ENCODE measurements at places on chromosomes 4 and X. TPM values are rescaled to one million over a fixed set of nuclear protein-coding genes. Genes with fewer than 3 reads are reported as not detected.

CTAG1A gene
- polyA plus RNA-seq, result not detected

CT45A10 gene
- polyA plus RNA-seq, result not detected

CYTL1 gene
- 5.8 TPM for polyA plus RNA-seq

GDPD2 gene
- polyA plus RNA-seq, result not detected

NPFFR2 gene
- not detected for polyA plus RNA-seq

SHROOM3 gene
- polyA plus RNA-seq, result 10.8 TPM

PDK3 gene
- polyA plus RNA-seq, result 2.3 TPM

SHROOM4 gene
- 1.0 TPM for polyA plus RNA-seq

C4orf36 gene
- polyA plus RNA-seq, result 0.41 TPM

MAGEA8 gene
- not detected for polyA plus RNA-seq

GSX2 gene
- not detected for polyA plus RNA-seq

XAGE1A gene
- not detected for polyA plus RNA-seq

GRCh38 chrX:98331407-98331806 lies 1447.7 kb downstream of the RPA4 start:
- H3K4me3 ChIP-seq, result no peak overlapping the region
- no peaks in the 10 kb centered on the region for H3K27me3 ChIP-seq
- H3K4me1 ChIP-seq, result no peaks in the 10 kb centered on the region

DNA sequence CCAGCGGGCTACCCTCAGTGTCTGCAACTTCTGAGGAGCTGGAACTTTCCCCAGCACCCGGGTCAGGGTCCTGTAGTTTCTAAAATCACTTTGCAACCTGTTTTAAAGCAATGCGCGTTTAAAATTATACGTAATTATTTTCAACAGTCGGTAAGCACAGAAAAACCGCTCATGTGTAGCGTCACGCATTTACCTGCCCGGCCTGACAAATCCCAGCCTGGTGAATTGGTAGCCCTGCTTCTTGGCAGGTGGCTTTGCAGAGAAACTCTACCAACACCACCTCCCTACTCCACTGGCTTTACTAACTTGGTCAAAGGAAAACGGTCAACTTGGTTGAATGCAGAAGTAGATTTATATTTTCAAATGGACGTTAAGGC lies 640 bp downstream of the BANK1 start:
- no peak for DNase-seq
- no peaks in the 10 kb centered on the region for H3K36me3 ChIP-seq
- H3K27ac ChIP-seq, result no peak overlapping the region
- H3K4me1 ChIP-seq, result no peaks in the 10 kb centered on the region
- H3K27me3 ChIP-seq, result peaks cover 4% of the 10 kb centered on the region

GRCh38 chr4:31458813-31459212 lies 738.6 kb downstream of the PCDH7 start:
- H3K4me1 ChIP-seq, result no peaks in the 10 kb centered on the region
- no peaks in the 10 kb centered on the region for H3K27me3 ChIP-seq
- H3K36me3 ChIP-seq, result no peaks in the 10 kb centered on the region
- H3K27ac ChIP-seq, result no peak overlapping the region

DNA sequence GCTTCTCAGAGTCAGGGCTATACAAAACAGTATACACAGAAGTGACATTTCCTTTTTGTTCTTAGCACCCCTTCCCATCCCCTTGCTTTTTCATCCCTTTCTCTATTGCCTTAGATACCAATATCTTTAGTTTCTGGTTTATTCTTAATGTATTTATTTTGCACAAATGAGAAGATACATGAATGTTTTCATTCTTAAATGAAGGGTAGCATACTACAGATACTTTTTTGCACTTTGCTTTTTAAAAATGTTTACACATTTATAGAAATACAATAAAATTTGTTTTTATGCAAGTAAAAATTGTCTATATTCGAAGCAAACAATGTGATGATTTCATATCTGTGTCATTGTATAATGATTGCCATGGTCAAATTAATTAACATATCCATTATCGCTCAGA lies 33.1 kb downstream of the TSPAN7 start:
- no peaks in the 10 kb centered on the region for H3K36me3 ChIP-seq
- no peaks in the 10 kb centered on the region for H3K27me3 ChIP-seq
- no peak for DNase-seq
- no peak overlapping the region for H3K27ac ChIP-seq
- no peaks in the 10 kb centered on the region for H3K4me1 ChIP-seq

GRCh38 chr4:145099653-145100052 lies 1.5 kb downstream of the ABCE1 start:
- peak; percentile 5 for DNase-seq
- peak overlapping the region; percentile 60 for H3K4me3 ChIP-seq
- H3K36me3 ChIP-seq, result peaks cover 2% of the 10 kb centered on the region

- H3K27ac ChIP-seq, result no peak overlapping the region
- no peaks in the 10 kb centered on the region for H3K4me1 ChIP-seq
- H3K4me3 ChIP-seq, result no peak overlapping the region
- no peaks in the 10 kb centered on the region for H3K27me3 ChIP-seq
Measured at GRCh38 chrX:124679199-124679598, 332.8 kb downstream of the SH2D1A start.

- H3K27ac ChIP-seq, result no peak overlapping the region
- no peaks in the 10 kb centered on the region for H3K36me3 ChIP-seq
- H3K27me3 ChIP-seq, result no peaks in the 10 kb centered on the region
- H3K4me1 ChIP-seq, result no peaks in the 10 kb centered on the region
- DNase-seq, result no peak
Measured at GRCh38 chrX:48165241-48165640, 31.4 kb downstream of the SSX5 start.

- H3K4me3 ChIP-seq, result peak overlapping the region; percentile 69
- H3K27ac ChIP-seq, result peak overlapping the region; percentile 96
- peak; percentile 70 for DNase-seq
- H3K27me3 ChIP-seq, result no peaks in the 10 kb centered on the region
- peaks cover 3% of the 10 kb centered on the region for H3K4me1 ChIP-seq
Measured at GRCh38 chrX:18424482-18425198, 768 bp upstream of the CDKL5 start.

- H3K36me3 ChIP-seq, result no peaks in the 10 kb centered on the region
- no peak for DNase-seq
- no peaks in the 10 kb centered on the region for H3K27me3 ChIP-seq
- no peaks in the 10 kb centered on the region for H3K4me1 ChIP-seq
- no peak overlapping the region for H3K4me3 ChIP-seq
Measured at GRCh38 chr4:114494246-114494803, 104.3 kb upstream of the UGT8 start.

DNA sequence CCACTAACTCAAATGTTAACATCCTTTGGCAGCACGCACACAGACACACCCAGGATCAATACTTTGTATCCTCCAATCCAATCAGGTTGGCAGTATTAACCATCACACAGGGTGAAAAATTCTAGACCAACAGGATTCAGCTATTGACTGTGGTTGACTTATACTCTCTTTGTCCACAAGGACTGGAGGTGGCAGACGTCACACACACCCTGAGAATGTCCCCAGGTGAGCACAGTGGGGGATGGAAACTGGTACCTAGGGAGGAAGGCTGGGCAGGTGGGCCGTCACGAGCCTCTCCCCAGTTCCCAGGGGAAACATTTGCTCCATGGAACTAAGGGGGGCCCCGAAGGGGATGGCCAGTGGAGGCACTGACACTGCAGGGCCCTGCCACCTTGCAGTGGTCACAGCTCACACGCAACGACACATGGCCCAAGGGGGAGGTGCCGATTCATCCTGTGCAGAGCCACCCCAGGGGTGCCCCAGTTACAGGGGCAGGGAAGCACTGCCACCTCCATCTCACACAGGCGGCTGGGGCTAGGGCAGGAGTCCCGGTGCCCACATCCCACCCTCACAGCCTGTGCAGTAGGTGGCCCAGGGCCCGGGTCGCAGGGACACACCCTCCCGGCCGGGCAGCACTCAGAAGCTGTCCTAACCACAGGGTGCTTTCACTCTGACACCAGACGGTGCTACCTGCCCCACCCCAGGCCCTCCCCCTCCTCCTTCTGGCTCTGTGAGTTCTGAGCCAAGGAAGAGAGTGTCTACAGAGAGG lies 17.4 kb downstream of the ZFYVE28 start:
- H3K36me3 ChIP-seq, result no peaks in the 10 kb centered on the region
- H3K4me1 ChIP-seq, result no peaks in the 10 kb centered on the region
- peaks cover 13% of the 10 kb centered on the region for H3K27me3 ChIP-seq
- no peak for DNase-seq
- no peak overlapping the region for H3K4me3 ChIP-seq

DNA sequence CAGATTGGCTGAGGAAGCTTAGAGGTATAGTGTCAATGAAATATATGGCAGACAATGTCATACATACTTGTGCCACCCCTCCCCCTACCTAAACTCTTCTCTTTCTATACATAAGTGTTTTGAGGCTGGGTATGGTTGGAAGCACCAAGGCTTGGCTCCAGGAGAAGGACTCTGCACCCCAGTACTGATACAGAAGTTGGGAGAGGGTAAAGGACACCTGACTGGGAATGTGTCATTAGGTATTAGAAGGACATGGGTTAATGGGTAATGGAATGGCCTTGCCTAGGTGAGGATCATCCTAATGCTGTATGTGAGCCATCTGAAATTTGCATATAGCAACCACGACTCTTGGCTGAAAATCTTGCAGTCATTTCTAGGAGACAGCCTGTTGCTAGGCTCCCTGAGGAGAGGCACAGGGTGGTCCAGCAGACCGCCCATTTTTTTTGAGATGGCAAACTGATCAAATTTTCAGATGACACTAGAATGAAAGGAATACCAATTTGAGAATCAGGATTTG lies 26.8 kb upstream of the AP1S2 start:
- H3K4me3 ChIP-seq, result no peak overlapping the region
- no peak overlapping the region for H3K27ac ChIP-seq
- H3K4me1 ChIP-seq, result no peaks in the 10 kb centered on the region
- no peaks in the 10 kb centered on the region for H3K36me3 ChIP-seq
- H3K27me3 ChIP-seq, result no peaks in the 10 kb centered on the region

DNA sequence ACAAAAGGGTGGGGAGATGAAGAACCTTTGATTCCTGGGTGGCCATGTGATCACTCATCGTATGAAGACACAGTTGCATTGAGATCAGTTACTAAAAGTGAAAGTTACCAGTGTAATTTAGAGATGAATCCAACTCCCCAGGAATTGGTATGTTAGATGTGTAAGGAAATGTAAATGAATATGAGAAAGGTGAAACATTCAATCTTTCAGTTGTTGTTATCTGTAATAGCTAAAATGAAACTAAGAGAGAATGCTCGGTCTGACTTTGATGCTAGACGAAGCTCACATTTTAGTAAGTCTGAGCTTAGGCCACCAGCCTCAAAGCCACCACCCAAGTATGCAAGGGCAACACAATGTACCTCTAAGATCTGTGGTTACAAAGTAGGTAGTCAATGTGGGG lies 194.3 kb upstream of the POF1B start:
- no peak overlapping the region for H3K4me3 ChIP-seq
- H3K4me1 ChIP-seq, result no peaks in the 10 kb centered on the region
- no peaks in the 10 kb centered on the region for H3K27me3 ChIP-seq
- no peak for DNase-seq
- no peak overlapping the region for H3K27ac ChIP-seq
